RPMI7951 (cell line): ENCODE measurements at places on chromosomes 3 and 15. TPM values are rescaled to one million over a fixed set of nuclear protein-coding genes. Genes with fewer than 3 reads are reported as not detected.
A peak's percentile ranks its signal among the peaks of the same experiment; 100 is the strongest.

DNA sequence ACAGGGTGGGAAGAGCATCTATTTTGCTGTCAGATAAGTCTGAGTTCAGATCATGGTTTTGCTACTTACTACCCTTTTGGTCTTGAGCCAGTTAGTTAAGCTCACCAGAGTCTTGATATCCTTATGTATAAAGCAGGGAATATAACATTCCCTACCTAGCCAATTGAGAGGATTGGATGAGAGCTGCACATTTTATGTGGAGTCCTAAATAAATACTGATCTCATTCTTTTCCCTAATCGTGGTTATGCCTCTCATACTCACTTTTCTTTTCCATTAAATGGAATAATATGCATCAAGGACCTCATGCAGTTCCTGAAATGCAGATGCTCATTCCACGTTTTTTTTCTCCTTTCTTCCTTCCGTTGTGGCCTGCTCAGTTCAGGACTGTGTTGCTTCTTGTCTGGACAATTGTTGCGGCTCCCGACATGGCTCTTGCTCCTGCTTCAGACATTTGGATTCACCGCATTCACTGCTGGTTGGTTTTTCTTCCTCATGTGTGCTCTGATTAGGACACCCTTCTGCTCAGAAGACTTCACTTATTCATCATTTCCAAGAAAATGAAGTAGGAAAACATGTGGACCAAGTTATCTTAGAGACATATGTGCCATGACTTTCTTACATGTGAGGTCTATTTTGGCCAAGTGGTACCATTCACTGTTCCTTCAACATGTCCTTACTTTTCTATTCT is 90.2 kb downstream of the NFKBIZ start:
- no peak for DNase-seq

- DNase-seq = peak; percentile 79
Observed at GRCh38 chr3:138923531-138923994, 23.4 kb downstream of the FOXL2 start.

DNA sequence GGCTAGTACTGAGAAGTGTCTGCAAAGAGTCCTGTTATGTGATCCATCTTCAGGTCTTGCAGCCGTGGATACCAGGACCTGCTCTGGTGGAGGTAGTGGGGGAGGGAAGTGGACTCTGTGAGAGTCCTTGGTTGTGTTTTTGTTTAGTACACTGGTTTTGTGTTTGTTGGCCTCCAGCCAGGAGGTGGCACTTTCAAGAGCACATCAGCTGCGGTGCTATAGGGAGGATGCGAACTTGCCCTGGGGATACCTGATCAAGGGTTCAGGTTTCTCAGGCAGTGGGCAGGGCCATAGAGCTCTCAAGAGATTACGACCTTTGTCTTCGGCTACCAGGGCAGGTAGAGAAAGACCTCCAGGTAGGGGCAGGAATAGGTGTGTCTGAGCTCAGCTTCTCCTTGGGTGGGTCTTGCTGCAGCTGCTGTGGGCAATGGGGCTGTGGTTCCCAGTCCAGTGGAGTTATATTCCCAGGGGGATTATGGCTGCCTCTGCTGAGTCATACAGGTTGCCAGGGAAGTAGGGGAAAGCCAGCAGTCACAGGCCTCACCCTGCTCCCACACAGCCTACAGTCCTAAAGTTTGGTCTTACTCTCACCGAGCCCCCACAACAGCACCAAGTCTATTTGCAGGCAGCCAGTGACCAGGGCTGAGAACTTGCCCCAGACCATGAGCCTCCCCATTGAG is 132.8 kb upstream of the NPHP3 start:
- DNase-seq = no peak

DNA sequence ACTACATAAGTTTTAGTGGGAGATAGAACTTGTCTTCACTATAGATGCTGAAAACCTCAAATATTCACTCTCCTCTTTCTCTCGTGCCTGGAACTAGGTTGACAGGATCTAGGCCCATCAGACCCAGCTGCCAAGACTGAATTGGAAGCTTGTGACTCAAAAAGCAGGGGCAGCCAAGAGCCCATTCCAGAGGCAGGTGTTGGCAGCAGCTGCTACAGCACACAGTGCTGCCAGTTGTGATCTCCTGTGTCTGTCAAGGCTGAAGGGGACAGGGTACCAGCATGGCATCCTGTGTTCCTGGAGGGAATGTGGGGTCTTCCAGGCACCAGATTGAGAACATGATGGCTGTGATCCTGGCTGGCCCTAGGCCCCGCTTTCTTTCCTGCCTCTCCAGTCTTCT is 92.5 kb upstream of the MB21D2 start:
- DNase-seq = no peak

The CORO2B gene
- 5.6 and 5.9 TPM in 2 replicates for total RNA-seq

- no peak for DNase-seq
Observed at GRCh38 chr15:40512440-40512839, 41.7 kb downstream of the CHST14 start.

DNA sequence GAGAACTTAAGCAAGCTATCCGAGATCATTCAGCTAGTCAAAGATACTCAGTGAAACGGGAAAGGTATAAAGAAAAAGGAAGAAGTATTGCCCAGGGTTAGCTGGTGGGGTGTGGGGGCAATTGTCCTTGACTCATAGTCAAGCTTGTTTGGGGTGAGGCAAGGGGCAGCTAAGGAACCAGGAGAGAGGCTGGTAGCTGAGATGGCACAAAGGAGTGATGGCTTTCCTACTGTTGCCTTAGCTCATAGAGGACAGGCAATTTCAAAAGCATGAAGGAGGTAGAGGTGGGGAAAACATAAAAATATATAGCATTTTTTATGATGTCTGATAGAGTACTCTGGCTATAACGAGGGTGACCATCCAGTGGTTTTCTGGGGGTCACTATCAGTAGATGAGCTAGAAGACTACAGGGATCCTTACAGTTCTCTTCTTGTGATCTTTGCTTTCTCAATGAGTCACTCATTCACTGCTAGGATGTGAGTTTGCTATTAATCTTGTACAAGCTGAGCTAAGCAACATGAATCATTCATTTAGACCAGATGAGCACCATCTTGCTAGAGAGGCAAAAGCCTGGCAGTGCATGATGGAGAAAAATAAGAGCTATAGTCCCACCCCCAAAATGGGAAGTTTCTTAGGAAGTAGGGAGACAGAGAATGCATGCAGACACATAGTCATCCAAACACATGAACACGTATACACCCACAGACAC is 207.1 kb upstream of the PFN2 start:
- peak; percentile 89 for DNase-seq

DNA sequence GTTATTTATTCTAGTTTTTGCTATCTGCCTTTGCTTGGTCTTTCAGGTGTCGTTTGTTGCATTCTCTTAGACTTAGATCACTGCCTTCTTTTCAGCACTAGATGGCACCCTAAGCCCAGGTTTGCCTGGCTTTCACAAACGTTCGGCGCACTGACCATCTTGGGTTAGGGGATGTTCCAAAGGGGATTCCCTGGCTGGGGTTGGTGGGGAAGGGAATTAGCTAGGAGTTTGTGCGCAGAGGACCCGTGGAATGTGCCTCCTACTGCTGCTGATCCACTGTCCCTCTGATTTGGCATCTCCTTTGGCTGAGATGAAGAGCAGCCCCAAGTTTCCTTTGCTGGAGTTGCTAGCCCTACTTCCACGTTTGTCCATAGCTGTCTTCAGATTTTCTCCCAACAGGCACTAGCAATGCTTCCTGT is 33.9 kb downstream of the PFN2 start:
- DNase-seq = peak; percentile 60

- DNase-seq = no peak
Observed at GRCh38 chr3:31926543-31926942, 54.5 kb downstream of the OSBPL10 start.

- DNase-seq = no peak
Observed at GRCh38 chr3:145820170-145820569, 340.8 kb downstream of the PLOD2 start.

- no peak for DNase-seq
Observed at GRCh38 chr3:112048911-112049310, 14.4 kb downstream of the TMPRSS7 start.
